ENCODE measurements at places on chromosomes 3 and 15. TPM values are rescaled to one million over a fixed set of nuclear protein-coding genes. Genes with fewer than 3 reads are reported as not detected.

Gene CCK
- 0.73 TPM for total RNA-seq

Gene PRR20G
- not detected for total RNA-seq

Gene SAMMSON
- not detected for total RNA-seq

Gene CAMKV
- total RNA-seq, result not detected

Gene TMCC1
- total RNA-seq, result 14.1 TPM

Gene CIP2A
- 39.9 TPM for total RNA-seq

Gene EMC7
- 30.9 TPM for total RNA-seq

Gene AGTR1
- total RNA-seq, result 2.7 TPM

Gene SLC12A1
- not detected for total RNA-seq

Gene PRSS50
- not detected for total RNA-seq

Data from subcutaneous preadipocyte (primary cell).